ENCODE measurements at places on chromosomes 6 and 20.

GRCh38 chr20:59165891-59166709 is 2.5 kb downstream of the ZNF831 start:
- no peak for DNase-seq

DNA sequence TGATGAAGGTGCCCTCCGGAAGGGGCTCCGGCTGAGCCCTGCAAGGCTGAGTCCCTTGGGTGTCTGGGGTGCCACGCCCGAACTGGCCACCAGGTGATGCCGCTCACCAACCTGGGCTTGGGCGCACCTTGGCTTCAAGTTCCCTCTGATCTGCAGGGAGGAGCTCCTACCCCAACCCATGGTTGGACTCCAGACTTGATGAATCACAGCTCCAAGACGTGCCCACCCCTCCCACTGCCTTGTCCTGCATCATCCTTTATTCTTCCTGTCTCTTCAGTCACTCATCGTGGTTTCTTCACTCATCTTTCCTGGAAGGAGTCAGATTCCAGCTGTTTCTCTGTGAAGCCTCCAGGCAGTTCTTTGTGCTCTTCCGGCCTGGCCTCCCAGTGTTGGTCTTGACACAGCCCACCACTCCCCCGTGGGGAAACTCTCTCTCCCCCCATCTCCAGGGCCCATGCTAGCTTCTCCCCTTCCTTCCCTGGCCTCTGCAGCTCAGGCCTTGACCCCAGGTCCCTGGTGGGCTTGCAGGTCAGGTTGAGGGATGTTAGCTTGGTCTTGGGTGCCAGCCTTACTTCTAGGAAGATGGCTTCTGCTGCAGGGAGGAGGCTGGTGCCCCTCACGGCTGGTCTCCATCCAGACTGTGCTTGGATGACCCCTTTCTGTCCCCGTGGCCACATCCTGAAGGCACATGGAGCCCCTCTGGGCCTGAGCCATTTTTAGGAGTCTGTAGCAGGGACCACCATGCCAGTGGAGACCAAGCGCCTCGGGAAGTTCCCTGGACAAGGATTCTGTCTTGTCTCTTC is 2.6 kb upstream of the ZBP1 start:
- peak; percentile 91 for DNase-seq

DNA sequence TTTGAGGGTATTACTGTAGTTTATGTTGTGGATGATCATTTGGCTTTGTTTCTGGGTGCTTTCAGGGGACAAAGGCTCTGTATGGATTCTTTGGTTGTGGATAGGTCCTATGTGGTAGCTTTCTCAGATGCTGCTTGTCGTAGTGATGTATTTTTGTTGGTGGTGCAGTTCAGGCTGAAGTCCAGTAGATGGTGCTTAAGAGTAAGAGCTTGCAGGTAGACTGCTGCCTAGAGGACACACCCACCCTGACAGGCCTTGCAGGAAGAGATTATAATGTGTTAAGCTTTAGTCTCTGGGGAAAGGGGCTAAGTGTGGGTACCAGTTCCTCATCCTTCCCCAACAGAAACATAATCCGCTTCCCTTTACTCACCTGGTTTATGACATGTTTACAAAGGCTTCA is 62.6 kb upstream of the ADGRB3 start:
- peak; percentile 48 for DNase-seq

DNA sequence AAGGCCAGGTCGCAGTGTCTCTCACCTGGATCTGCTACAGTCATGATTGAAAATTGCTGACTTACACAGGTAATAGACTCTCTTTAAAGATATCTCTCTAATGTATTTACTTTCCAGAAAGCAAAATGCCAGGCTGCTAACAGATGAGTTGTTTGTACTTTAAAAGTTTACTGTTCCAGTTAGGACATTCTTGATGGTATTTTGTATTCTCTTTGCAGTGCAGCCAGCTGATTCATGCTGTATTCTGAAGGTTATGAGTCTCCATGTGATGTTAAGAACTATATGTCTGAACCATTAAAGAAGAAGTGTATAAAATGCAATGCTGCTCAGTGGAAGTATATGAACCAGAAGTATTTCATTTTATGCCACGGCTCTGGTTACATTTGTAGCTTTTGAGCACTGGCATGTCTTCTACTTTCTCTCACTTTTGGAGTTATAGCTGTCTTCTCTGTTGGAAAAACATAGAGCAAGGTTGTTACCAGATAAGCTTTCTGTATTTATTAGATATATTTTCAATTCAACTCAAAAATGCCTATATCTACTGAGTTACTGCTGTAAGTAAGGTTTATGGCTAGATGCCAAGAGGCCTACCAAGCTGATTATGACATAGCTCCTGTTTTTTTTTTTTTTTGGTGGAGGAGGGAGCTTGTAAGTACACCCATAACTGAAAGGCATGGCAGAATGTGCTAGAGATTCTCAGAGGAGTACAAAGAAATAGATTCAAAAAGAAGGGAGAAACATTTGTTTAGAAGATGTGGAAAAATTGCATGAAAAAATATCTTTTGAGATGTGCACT is 130.5 kb upstream of the MAN1A1 start:
- DNase-seq: no peak

DNA sequence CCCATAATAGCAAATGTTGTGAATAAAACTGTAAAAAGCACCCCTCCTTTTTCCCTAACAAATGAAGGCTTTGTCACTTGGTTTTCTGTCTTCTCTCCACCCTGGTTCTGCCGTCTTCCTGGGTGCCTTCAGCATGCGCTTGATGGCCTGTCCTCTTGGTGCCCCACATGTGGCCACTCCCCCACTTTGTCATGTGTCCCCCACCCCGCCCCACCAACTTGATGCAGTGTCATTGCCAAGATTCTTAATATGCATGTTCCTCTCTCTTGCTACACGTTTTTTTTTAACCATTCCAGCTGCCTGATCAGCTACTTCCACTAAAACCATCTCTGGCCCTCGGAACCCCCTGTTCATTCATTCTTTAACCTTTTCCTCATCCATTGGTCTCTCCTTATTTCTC is 340.3 kb downstream of the QKI start:
- no peak for DNase-seq

GRCh38 chr20:59518881-59519706 is 85.2 kb upstream of the PHACTR3 start:
- peak; percentile 56 for DNase-seq

DNA sequence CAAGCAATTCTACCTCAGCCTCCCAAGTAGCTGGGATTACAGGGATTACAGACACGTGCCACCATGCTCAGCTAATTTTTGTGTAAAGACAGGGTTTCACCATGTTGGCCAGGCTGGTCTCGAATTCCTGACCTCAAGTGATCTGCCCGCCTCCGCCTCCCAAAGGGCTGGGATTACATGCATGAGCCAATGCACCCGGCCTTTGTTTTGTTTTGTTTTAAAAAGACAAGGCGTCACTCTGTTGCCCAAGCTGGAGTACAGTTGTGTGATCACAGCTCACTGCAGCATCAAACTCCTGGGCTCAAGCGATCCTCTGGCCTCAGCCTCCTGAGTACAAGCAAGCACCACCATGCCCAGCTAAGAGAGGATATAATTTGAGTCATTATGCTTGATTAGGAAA is 5.4 kb downstream of the SERINC3 start:
- DNase-seq: no peak

All from M059J (cell line).